Karpas-422 (cell line): ENCODE measurements at places on chromosomes 12 and 14.

DNA sequence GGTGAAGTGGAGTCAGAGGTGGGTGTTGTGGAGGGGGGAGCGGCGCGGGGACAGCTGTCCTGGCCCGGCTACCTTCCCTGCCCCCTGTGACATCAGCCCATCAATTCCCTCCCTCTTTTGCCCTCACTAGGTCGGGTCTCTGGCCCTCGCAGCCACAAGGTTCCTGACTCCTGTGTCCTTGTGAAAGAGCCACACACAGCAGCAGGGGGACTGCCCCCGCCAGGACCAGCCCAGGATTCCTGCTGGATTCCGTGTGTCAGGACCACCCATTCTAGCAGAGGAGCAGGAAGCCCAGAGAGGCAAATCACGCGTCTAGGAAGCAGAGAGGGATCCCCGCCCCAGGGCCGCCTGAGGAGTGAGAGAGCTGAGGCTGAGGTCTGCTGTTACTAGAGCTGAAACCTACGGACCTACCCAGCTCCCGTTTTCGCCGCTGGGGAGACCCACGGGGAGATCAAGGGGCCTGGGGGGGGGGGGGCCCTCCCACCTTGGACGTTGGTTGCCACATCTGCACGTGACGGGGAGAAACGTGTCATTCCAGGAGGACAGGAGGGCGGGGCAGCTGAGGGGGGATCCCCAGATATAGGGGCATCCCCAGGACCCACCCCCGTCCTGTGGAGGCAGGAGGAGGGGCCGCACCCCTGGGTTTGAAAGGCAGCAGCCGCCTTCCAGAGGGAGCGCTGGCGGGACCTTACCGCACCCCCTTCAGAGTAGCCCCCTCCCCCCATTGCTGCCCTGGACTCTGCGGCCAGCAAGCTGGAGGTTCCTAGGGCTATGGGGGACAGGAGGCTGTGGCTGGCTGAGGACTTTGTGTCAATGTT, 12.5 kb upstream of the INF2 start:
- peak overlapping the region; percentile 70 for H3K4me3 ChIP-seq
- H3K27ac ChIP-seq = no peak overlapping the region
- no peaks in the 10 kb centered on the region; the same call in 1 of the 2 replicates for H3K27me3 ChIP-seq
- peaks cover 31% of the 10 kb centered on the region for H3K4me1 ChIP-seq
- no peaks in the 10 kb centered on the region for H3K36me3 ChIP-seq

GRCh38 chr12:128644664-128645296, 179.0 kb downstream of the SLC15A4 start:
- H3K27ac ChIP-seq = no peak overlapping the region
- no peaks in the 10 kb centered on the region for H3K4me1 ChIP-seq
- H3K27me3 ChIP-seq = no peaks in the 10 kb centered on the region
- no peaks in the 10 kb centered on the region for H3K36me3 ChIP-seq

DNA sequence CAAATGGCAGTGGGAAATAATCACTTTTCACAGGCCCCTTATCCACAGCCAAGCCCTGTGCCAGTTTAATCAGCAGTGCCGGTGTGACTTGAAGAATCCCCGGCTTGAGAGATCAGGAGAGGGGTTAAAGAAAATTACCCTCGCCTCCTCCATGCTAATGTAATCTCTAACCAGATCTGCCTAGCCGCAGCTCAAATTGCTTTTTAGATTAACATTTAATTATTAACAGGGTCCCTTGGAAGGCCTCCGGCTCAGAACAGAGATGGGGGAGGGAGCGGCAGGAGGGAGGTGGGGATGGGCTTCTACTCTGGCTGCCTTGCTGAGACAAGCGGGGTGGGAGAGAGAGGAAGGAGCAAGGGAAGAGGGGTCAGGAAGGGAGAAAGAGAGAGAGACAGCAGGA, 24.0 kb downstream of the FAM222A start:
- no peak for DNase-seq
- H3K4me3 ChIP-seq = no peak overlapping the region
- no peaks in the 10 kb centered on the region for H3K27me3 ChIP-seq
- no peak overlapping the region for H3K27ac ChIP-seq

DNA sequence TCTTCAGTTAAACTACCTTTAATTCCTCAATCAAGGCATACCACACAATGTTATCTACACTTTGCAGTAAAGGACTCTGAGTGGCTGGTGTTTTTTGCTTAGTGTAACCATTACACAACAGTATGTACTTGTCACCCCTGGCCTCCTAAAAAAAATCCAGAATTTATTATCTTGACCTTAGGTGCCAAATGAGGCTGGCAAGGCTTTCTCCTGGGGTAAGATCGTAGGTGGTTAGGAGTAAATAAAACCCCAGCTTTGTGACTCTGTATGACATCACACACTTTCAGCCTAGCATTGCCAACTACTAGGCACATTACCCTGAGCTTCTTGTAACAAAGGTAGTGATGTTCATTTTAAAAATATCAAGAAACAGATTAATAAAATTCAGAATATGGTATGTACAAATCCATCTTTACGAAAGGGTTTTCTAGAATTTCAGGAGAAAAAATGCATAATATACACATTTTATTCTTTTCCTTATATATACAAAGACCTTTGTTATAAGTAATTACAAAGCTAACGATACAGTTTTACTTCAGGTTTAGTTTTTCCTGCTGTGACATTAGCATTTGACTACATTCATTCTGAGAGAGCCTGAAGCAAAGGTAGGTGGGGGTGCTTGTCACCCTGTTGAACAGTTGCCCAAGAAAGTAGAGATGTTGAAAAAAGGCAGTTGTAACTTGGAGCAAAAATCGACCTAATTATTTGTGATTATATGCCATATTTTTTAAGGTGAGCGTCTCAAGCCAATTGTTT, 13.5 kb downstream of the TCL1A start:
- H3K27ac ChIP-seq = no peak overlapping the region
- H3K27me3 ChIP-seq = no peaks in the 10 kb centered on the region; the same call in 1 of the 2 replicates
- no peaks in the 10 kb centered on the region for H3K36me3 ChIP-seq
- peaks cover 31% of the 10 kb centered on the region for H3K4me1 ChIP-seq
- H3K4me3 ChIP-seq = no peak overlapping the region

GRCh38 chr12:121811434-121812319, 7.9 kb downstream of the SETD1B start:
- H3K4me3 ChIP-seq = peak overlapping the region; percentile 51
- H3K27ac ChIP-seq = no peak overlapping the region

GRCh38 chr14:58637391-58638230, at the start of gene DACT1:
TSS of gene DACT1 (plus strand) at chr14:58637962. CDS start at chr14:58638203, 241 bp downstream.
- H3K4me3 ChIP-seq = peak within 1 kb of the TSS; percentile 72
- H3K36me3 ChIP-seq = no peaks in the 10 kb centered on the region
- peaks cover 10% of the 10 kb centered on the region for H3K27me3 ChIP-seq
- H3K27ac ChIP-seq = no peak within 1 kb of the TSS
- peaks cover 22% of the 10 kb centered on the region for H3K4me1 ChIP-seq
- DNase-seq = peak; percentile 81

DNA sequence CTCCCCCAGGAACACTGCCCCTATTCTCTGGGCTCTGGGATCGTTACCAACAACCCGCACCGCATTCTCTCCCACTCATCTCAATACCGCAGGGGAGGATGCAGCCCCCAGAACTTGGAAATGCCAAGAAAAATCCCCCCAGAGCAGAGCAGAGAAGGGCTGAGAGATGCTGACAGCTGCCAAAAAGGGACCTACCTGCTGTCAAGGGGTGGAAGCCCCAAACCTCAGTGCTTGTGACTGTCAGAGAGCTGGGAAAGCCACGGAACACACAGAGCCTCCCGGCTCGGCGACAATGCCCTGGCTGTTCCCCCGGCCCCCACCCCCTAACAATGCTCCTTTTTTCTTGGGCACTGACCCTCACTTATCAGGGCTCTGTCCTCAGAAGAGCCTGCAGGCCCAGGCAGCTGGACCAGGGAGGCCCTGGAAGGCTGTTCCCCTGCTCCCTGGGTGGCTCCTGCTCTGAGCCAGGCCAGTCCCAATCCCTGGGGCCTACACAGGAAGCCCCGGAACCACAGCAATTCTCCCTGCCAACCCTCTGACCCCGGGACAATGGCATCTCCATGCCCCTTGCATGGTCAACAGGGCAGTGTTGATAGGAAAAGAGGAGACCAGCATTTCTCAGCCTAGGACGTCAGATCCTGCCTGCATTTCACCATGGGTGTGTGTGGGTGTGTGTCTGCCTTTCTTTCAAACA, 78.9 kb downstream of the ITPK1 start:
- H3K27ac ChIP-seq = no peak overlapping the region
- H3K27me3 ChIP-seq = no peaks in the 10 kb centered on the region
- H3K4me3 ChIP-seq = no peak overlapping the region
- no peaks in the 10 kb centered on the region for H3K36me3 ChIP-seq
- no peaks in the 10 kb centered on the region for H3K4me1 ChIP-seq

DNA sequence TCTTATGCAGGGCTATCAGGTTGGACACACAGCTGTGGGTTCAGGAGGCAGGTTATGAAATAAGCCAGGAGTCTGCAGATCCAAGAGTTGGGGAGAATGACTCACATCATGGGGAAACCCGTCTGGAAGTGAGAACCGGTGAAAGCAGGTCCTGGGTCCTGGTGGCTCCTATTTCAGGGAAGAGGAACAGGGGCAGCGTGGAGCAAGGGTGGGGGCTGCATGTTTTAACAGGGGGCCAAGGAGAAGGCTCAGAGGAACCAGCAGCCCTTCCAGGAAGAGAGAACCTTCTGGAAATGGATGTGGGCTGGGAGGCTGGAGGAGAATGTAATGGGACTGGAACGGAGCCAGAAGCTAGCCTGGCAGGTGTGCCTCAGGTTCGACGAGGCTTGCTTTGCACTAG, 7.8 kb upstream of the KRT74 start:
- H3K4me1 ChIP-seq = peaks cover 10% of the 10 kb centered on the region
- H3K36me3 ChIP-seq = no peaks in the 10 kb centered on the region
- no peak overlapping the region for H3K27ac ChIP-seq
- no peak for DNase-seq

DNA sequence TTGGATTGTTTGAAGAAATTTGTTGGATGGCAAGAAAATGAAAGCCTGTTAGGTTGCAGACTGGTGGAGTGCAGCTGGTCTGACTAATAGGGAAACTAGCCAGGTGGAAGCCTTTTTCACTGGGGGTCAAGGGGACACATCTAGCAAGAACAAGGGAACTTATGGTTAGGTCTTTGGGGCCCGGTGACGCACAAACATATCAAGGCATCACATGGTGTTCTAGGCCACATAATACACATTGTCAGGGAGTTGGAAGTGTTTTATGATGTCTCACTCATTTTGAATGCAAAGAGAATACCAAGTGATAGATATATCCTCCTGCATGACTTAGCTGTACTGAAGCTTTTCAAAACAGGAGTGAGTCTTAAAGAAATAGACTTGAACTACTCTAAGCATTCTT, 351.2 kb downstream of the KCNH5 start:
- no peaks in the 10 kb centered on the region for H3K36me3 ChIP-seq
- H3K4me1 ChIP-seq = no peaks in the 10 kb centered on the region
- no peak for DNase-seq
- no peak overlapping the region for H3K4me3 ChIP-seq
- no peak overlapping the region for H3K27ac ChIP-seq

GRCh38 chr14:25349269-25349668, 299.3 kb upstream of the STXBP6 start:
- DNase-seq = peak; percentile 12
- H3K27me3 ChIP-seq = no peaks in the 10 kb centered on the region
- no peak overlapping the region for H3K4me3 ChIP-seq
- H3K4me1 ChIP-seq = no peaks in the 10 kb centered on the region
- no peaks in the 10 kb centered on the region for H3K36me3 ChIP-seq

DNA sequence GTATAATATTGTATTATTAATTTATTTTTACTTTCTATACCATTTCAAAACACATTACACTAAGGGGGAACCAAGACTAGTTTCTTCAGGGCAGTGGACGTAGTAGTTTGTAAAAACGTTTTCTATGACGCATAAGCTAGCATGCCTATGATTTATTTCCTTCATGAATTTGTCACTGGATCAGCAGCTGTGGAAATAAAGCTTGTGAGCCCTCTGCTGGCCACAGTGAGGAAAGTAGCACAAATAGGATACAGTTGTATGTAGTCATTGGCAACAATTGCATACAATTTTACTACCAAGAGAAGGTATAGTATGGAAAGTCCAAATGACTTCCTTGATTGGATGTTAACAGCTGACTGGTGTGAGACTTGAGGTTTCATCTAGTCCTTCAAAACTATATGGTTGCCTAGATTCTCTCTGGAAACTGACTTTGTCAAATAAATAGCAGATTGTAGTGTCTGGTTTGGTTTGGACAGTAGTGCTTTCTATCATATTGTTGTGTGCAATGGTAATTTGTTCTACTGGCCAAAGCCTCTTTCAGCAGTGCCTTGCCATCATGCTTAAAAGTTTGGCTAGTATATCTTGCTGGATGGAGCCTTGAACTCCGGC, 24.3 kb upstream of the PLEKHD1 start:
- H3K4me1 ChIP-seq = 0 out of 2 replicates have a peak, but pooled peaks cover 3% of the 10 kb centered on the region
- H3K27ac ChIP-seq = no peak overlapping the region
- peaks cover 16% of the 10 kb centered on the region; the same call in 1 of the 2 replicates for H3K36me3 ChIP-seq
- DNase-seq = peak; percentile 91
- H3K27me3 ChIP-seq = no peaks in the 10 kb centered on the region
- no peak overlapping the region for H3K4me3 ChIP-seq

DNA sequence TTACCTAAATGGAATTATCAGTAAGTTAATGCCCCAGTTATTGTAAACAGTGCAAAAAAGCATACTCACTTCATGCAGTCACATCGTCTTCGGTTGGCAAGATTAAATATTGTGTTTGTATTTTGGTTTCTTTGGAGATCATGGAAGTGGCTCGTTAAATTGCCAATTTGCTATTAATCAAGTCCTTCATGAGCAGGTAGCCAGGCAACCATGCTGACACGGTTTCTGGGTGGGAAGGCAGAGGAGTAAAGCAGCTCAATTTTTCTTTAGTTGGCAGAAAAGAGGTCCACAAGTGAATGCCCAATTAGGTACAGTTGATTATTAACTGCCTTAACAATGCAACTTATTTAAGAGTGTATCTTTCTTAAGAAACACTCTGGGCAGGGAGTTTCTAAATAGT, 43.9 kb downstream of the PPP4R3A start:
- H3K4me3 ChIP-seq = no peak overlapping the region
- DNase-seq = no peak
- H3K27ac ChIP-seq = no peak overlapping the region
- no peaks in the 10 kb centered on the region for H3K27me3 ChIP-seq
- H3K36me3 ChIP-seq = peaks cover 82% of the 10 kb centered on the region
- no peaks in the 10 kb centered on the region for H3K4me1 ChIP-seq

GRCh38 chr14:34161351-34162082, 210.6 kb upstream of the EGLN3 start:
- no peak overlapping the region for H3K4me3 ChIP-seq
- DNase-seq = no peak
- H3K4me1 ChIP-seq = no peaks in the 10 kb centered on the region

DNA sequence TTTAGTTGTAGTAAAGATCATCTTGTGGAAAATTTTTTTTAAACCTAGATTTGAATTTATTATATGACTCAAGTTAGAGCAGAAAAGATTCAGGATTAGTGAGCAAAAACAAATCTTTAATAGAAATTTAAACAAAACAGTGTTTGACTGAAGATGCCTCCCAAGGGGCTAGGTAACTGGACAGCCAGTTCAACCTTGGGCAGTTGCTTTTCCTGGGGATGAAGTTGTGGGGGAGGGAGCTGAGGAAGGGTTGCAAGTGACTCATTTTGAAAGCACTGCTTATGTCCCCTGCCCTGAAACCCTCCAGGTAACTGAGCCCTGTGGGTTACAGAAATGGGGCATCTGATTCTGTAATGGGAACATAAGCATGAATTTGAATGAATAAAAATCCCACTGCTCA, 13.1 kb downstream of the CFAP54 start:
- H3K36me3 ChIP-seq = no peaks in the 10 kb centered on the region
- no peak for DNase-seq
- no peak overlapping the region for H3K4me3 ChIP-seq
- H3K4me1 ChIP-seq = peaks cover 7% of the 10 kb centered on the region
- H3K27me3 ChIP-seq = no peaks in the 10 kb centered on the region
